ENCODE measurements at places on chromosomes 3 and 15.
A peak's percentile ranks its signal among the peaks of the same experiment; 100 is the strongest.

- no peak for DNase-seq
Measured at GRCh38 chr3:23324745-23325144, 121.6 kb downstream of the UBE2E2 start.

DNA sequence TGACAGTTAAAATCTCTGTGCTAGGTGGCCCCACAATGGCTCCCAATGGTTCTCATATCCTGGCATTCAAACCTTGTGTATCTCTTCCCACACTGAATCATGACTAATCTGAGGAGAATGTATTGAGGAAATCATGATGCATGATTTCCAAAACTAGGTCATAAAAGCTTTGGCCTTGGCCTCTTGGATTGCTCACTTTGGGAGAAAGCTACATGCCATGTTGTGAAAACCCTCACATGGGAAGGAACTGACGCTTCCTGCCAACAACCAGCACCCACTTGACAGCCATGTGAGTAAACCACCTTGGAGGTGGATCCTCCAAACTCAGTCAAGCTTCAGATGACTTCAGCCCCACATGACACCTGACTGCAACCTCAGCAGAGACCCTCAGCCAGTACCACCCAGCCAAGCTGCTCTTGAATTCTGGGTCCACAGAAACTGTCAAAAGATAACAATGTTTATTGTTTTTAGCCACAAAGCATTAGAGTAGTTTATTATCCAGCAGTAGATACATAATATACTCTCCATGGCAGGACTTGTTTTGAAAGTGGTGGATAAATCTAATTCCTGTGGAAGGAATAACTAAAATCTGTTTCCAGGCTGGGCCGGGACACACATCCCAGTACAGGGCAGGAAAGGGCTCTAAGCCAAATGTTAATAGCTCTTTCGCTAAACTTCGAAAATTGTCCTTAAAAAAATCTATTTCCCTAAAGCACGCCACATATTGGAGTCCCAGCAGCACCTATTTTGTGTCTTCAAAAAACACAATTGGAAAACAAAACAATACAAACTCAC is 1.0 kb upstream of the ZNF620 start:
- DNase-seq, result no peak

- DNase-seq, result no peak
Measured at GRCh38 chr3:22582266-22582665, 620.9 kb upstream of the UBE2E2 start.

- DNase-seq, result no peak
Measured at GRCh38 chr3:16480861-16481545, 32.5 kb downstream of the RFTN1 start.

- DNase-seq, result no peak
Measured at GRCh38 chr15:61318802-61319525, 89.9 kb upstream of the RORA start.

- DNase-seq, result no peak
Measured at GRCh38 chr15:40163657-40164416, 3.0 kb downstream of the BUB1B start.

- peak; percentile 72 for DNase-seq
Measured at GRCh38 chr3:192514081-192514753, 213.1 kb downstream of the FGF12 start.

DNA sequence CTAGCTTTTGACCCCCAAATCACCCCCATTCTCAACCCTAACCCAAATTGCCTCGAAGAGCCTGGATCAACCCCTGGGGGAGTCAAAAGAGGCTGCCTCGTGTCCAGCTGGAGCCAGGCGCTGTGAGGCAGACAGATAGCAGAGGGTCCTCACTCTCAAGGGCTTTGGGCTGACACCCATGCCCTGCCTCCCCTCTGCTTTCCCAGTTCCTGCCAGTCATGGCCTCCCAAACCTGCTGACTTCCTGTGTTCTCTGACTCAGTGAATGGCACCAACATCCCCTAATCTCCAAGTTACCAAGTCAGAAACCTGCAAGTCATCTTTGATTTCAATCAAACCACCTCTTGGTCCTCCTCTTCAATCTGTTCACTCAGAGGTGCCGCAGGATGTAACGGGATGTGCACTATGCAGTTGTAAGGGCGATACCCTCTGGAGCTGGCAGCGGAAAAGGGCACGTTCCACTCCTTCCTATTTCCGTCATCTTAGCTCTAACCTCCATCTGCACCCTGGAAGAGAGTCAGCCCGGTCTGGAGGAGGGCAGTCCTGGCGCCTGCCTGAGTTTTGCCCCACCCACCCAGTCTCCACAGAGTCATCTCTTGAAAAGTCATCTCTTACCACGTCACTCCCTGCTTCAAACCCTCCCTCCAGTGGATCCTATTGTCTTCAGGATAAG is 52.4 kb upstream of the FAM174B start:
- no peak for DNase-seq

GRCh38 chr3:67846166-67846565 is 191.8 kb upstream of the SUCLG2 start:
- no peak for DNase-seq

DNA sequence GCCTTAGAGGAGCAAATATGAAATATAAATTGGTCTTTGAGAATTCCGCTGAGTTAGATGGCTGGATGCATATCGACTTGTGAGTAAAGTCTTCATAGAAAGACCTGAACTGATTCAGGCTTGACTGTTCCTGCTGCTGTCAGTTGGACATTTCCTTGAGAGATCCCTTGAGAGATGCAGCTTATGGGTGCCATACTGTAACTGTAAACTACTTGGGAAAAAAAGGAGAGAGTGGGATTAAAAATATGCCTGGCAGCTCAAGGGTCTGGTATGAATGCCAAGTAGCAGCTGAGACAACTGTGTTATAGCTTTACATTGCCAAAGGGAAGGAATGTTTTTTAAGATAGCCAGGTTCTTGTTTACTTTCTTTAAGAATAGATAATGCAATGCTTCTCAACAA is 926.6 kb downstream of the EPHA3 start:
- DNase-seq, result no peak

DNA sequence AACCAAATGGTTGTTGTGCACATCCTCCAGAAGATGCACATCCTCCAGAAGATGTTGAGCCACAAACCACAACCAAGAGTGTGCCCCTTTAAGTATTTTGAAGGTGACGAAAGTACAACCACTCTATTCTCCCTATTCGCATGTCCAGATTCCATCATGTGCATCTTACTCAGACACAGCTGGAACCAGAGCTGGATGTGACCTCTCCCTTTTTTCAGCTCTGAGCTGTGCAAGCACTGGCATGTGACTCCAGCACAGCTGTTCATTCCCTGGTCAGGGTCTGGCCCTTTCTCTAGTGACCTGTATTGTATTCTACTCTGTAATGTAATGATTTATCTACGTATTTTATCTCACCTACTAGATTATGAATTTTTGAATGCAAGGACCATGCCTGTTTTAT is 29.3 kb upstream of the DLG1 start:
- no peak for DNase-seq

DNA sequence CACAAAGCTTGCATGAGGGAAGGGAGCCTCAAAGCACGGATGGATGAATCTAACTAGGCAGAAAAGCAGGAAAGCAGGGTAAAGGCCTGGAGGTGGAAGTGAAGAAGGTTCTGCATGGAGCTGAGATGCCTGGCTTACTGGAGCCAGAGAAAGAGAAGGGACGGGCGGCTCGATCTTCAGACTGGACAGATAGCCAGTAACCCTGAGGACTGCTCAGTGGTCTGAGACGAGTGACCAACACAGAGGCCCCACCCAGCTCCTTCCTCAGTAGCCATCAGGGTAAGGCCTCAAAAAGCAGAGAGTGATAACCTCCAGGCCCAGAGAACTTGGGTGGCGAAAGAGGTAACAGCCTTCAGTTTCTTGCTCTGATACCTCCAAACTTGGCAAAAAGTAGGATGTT is 6.4 kb downstream of the CLN6 start:
- DNase-seq, result no peak

- DNase-seq, result no peak
Measured at GRCh38 chr3:38102444-38102814, 34.5 kb downstream of the ACAA1 start.

- DNase-seq, result no peak
Measured at GRCh38 chr15:41341519-41341918, 8.8 kb downstream of the NUSAP1 start.

DNA sequence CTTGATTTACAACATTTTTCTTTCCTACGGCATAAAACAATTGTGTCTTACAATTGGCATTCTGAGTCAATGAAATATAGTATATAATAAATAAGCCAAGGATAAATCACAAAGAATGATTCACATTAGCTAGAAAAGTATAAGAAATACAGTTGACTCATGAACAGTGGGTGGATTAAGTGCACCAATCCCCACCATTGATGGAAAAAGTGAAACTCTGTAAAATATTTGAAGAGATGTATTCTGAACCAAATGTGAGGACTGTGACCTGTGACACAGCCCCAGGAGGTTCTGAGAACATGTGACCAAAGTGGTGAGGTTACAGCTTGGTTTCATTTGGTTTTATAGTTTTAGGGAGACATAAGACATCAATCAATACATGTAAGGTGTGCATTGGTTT is 227.5 kb downstream of the ALCAM start:
- no peak for DNase-seq

DNA sequence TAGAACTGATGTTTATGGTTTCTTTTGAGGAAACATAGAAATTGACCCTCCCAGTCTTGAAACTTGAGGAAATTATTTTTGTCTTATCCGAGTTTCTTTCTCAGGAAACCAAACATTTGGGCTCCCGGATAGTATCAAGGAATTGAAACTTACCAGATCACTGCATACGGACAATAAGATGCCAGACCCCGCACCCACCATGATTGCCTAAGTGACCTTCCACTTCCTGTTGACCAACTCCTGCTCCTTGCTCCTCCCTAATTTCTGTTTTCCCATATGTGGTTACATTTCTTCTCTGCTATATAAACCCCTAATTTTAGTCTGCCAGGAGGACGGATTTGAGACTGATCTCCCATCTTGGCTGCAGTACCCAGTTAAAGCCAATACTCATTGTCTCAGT is 118.4 kb upstream of the TPRG1 start:
- DNase-seq, result no peak

- DNase-seq, result no peak
Measured at GRCh38 chr3:160886421-160886820, 130.4 kb downstream of the PPM1L start.

DNA sequence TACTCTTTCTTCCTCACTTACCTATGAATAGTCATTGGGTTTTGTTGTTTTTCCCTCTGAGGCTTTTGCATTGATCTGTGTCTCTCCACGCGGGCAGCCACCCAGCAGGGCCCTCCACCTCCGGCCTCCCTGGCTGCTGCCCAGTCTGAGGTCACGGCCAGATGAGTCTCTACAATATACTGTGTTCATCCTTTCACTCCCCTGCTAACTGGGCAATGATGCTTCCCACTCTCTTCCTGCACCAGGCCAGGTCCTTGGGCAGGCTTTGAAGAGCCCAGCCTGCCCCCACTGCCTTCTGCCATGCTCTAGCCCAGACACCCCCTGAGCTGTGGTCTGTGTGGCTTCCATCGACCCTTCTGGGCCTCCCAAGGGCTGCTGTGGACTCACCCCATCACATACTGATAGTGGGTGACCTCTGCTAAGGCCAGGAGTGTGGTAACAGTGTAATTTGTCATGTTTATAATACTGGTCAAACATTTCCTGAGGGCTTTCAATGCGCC is 18.0 kb downstream of the PDIA5 start:
- no peak for DNase-seq

DNA sequence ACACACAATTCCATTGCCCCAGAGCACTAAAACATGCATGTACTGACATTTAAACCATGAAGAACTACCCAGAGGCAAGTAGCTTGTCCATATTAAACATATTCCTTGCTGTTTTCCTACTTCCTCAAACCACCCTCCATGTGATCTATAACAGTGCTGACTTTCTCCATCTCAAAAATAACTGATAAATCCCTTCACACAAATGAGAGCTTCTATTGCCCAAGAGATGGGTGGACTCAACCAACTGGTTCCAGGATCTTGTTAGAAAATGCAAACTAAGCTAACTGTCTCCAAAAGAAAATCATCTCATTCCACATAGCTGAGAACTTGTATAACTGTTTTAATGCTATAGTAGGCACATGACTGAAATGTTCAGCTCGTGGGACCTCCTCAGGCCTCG is 29.6 kb downstream of the DCLK3 start:
- DNase-seq, result no peak

GRCh38 chr3:101825904-101826445 is 23.3 kb upstream of the NFKBIZ start:
- DNase-seq, result no peak

DNA sequence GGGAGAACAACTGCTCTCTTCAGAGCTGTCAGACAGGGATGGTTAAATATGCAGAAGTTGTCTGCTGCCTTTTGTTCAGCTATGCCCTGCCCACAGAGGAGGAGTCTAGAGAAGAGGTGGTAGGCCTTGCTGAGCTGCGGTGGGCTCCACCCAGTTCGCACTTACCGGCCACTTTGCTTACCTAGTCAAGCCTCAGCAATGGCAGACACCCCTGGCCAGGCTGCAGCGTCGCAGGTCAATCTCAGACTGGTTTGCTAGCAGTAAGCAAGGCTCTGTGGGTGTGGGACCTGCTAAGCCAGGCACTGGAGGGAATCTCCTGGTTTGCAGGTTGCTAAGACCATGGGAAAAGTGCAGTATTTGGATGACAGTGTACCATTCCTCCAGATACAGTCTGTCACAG is 12.3 kb upstream of the TMEM45A start:
- DNase-seq, result peak; percentile 42

- no peak for DNase-seq
Measured at GRCh38 chr3:73813291-73813690, 188.6 kb upstream of the PDZRN3 start.

GRCh38 chr15:67838789-67839332 is 984 bp downstream of the RNU6-1 start:
- peak; percentile 94 for DNase-seq

- DNase-seq, result no peak
Measured at GRCh38 chr3:195247863-195248189, 23.1 kb downstream of the XXYLT1 start.

- peak; percentile 58 for DNase-seq
Measured at GRCh38 chr3:58032186-58032585, 24.0 kb downstream of the FLNB start.

GRCh38 chr3:81684751-81685395 is 76.6 kb downstream of the GBE1 start:
- no peak for DNase-seq

- DNase-seq, result no peak
Measured at GRCh38 chr3:193841581-193841980, 248.6 kb downstream of the OPA1 start.

DNA sequence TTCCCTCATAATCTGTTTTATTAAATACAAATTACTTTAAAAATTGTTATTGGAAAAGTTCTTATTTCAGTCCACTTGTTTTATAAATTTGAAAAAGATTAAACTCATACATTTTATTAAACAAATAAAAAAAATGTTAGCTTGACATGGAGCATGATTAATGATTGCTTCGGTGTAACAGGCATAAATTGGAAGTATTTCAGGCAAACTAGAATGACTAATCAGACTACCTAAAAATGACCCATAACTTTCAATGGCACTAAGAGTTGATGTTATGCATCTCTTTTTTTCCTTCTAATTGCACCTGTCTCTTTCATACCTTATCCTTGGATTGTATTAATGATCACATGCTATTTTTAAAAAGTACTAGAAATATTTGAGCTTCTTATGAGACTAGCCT is 343.3 kb downstream of the ZNF385D start:
- DNase-seq, result no peak

Measured in ELF-1 (cell line).